ENCODE measurements at places on chromosomes 13 and 19.

DNA sequence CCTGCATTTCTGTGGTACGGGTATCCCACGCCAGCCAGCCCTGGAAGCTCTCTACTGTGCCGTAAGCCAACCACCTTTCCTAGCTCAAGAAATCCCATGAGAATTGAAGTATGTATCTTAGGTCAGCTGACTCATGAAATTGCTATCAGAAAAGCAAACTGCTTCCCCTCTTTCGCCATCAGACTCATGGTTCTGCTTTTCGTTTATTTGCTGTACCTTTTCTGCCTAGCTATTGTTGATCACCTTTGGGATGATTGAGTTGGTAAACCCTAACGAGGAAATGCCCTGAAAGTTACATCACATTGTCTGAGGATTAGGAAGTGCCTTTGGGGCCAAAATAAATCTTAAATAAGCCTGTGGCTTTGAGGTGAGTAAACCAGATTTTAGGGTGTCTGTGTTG, at the start of gene ADGRE3:
Gene ADGRE3, minus strand, starts transcription at position 81 of the 400 bp plus-strand sequence. Its CDS starts 74 bp downstream, at position 7.
- no peak for DNase-seq

DNA sequence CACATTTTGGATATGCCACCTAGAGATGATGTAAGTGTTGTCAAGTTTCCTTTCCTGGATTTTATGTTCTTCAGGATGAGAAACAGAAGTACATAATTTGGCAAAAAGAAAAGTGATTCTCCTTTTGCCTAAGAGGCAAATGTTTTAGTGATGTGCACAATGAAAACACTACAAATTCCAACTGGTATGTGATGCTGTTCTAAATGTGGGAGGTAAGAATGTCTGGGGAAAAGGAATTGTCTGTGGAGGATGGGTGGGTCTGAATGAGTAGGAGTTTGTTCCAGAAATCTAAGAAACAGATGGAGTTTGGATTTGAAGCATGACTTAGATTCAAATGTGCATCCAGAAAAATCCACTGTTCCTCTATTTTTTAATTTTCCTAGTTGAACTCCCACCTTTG, 473.6 kb upstream of the SPRY2 start:
- DNase-seq = no peak

DNA sequence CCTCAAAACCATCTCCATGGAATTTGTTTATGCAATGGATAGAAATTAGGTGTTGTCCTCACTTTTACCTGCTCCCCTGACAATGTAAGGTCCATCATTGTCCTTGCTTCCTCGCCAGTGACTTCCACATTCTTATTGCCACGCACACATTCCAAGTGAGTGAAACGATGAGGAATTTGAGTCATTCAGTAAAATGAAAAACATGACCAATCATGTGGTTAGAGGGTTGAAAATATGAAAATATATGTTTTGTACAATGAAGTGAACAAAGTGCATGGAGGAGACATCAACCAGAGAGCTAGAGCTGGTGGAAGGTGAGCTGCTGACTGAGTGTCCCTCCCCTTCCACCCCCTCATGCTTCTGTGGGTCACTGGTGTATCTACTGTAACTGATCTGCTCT, 91.7 kb downstream of the ATP8A2 start:
- no peak for DNase-seq

DNA sequence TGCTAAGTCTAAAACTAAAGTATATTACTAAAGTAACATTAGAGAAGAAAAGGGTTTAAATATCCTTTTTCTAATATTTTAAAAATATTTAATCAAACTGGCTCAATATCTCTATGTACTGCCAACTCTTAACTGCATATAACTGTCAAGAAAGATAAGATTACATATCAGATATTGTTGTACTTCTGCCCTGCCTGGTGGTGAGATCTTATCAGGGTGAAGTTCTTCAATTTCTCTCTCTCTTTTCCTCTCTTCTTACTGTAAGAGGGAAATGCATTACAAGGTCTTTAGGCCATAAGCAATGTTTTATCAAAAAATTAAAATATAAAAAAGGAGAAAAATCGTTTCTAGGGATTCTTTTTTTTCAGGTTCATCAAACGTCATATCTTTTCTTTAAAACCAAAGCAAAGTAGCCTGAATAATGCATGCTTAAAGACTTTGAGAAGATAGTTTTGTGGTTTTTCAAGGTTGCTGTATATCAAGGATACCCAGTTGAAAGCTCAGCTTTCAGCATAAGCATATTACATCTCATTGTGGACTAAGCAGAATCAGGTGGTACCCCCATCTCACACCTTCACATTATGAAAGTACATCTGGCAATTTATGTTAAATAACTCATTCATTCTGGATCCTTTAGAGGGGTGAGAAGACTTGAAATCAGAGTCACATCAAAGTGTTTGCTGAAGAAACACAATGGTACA, 1625.7 kb upstream of the SLC10A2 start:
- no peak for DNase-seq

All from CD4-positive, alpha-beta memory T cell (primary cell).